ENCODE measurements at places on chromosomes 4 and X.

DNA sequence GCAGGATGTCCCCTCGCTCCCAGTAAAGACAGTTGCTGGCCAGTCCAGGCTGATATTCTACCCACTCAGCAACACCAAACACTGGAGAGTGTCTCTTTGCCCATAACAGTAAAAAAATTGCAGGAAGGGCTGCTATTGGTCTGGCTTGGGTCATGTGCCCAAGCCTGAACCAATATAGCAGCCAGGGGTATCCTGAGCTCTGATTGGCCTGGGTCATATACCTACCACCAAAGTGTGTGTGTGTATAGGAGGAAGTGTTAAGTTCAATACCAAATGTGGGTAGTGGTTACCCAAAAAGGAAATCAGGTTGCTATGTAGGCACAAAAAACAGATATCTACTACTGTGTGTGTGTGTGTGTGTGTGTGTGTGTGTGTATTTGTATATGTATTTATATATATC is 373.2 kb downstream of the BCOR start:
- DNase-seq = no peak

- no peak for DNase-seq
Measured at GRCh38 chr4:120156120-120156718, 89.6 kb upstream of the MAD2L1 start.

GRCh38 chr4:185672151-185672550 is 136.8 kb upstream of the PDLIM3 start:
- DNase-seq = no peak

DNA sequence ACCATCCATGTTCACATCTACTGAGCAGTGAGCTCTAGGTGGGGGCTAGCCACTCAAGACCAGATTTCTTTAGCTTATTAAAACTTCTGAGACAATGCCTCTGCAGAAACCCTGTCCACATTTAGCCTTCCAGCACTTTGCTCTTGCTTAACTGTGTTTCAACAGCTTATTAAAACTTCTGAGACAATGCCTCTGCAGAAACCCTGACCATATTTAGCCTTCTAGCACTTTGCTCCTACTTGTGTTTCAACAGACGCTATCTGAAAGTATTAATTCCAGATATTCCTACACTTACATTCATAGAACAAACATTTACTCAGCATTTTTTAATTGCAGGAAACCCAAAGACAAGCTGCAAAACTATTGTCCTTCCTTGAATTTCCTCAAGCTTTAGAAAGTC is 91.9 kb downstream of the SEL1L3 start:
- no peak for DNase-seq

- no peak for DNase-seq
Measured at GRCh38 chrX:143240658-143241057, 214.9 kb downstream of the SPANXN4 start.

DNA sequence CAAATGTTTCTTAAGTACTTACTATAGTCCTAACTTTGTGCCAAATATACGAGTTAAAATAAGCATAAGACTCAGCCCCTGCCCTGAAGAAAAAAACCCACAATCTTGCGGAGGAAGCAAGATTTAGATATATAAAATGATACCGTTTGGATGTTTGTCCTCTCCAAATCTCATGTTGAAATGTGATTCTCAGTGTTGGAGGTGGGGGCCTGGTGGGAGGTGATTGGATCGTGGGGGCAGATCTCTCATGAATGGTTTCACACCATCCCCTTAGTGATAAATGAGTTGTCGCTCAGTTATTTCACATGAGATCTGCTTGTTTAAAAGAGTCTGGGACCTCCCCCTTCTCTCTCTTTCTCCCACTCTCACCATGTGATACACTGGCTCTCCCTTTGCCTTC is 28.7 kb downstream of the EFHC2 start:
- no peak for DNase-seq

DNA sequence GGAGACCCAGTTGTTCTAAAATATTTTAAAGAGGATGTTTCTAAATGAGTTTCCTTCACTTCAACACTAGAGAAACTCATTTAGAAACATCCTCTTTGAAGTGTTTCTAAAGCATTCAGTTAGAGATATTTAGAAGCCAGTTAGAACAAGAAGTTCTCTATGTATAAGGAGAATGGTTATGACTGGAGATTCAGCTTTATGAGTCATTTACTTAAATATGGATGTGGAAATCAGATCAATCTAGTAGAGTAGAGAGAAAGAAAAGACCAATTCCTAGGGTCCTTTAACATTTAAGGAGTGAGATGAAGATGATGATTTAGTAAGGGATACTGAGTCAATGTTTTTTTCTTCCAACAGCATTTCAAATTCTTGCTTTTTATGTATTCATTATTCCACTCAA is 234.1 kb downstream of the GRXCR1 start:
- no peak for DNase-seq

DNA sequence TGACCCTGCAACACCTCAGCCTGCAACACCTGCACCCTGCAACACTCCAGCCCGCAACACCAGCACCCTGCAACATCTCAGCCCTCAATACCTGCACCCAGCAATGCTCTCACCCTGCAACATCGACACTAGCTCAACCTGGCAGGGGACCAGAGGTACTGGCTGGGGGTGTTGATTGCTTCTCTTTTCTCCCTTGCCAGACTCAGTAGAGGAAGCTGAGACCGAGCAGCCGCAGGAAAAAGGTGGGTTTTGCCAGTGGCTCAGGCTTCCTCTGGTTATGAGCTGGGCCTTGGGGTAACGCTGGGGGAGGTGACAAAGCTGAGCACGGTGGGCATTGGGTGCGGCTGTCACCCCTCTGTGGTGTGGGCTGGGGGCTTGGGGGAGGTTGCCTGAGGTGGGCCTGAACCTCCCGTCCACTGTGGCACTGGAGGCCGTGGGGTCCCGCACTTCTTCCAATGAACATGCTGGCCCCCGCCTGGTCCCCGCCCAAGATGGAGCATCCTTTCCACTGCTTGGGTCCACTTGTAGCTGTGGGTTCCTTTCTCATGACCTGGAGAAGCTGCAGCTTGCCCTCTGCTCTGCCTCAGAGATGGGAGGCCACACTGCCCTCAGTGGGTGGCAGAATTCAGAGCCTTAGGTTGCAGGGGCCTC is 26.0 kb downstream of the SH3TC1 start:
- no peak for DNase-seq

DNA sequence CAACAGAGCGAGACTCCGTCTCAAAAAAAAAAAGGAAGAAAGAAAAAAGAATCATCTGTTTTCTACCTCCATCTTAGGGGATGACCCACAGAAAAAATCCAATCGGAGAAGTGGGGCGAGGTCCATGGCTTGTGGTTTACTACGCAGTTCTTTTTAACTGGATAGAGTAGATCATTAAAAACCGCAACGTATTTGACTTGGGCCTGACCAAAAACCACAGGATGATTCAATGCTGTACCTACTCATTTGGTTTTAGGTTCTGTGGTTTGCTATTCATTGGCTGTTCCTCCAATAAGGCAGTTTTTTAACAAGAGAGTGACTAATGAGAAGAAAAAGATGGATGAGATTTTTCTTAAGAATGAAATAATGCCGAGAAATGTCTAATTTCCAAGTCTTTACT is 83.7 kb downstream of the FREM3 start:
- DNase-seq = no peak

DNA sequence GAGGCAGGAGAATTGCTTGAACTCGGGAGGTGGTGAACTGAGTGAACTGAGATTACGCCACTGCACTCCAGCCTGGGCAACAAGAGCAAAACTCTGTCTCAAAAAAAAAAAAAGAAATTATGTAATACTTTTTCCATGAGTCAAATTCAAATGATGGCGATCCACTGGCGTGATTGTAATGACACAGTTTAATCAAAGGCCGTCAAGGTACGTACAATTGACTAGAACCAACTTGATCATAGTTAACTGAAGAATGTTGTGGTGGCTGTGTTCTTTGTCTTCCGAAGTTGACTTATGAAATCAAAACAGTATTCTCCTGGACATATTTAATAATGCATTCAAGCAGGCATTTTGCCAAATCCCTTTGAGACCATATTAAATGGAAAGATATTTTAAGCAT is 318.6 kb upstream of the FAT1 start:
- no peak for DNase-seq

GRCh38 chr4:126361287-126361686 is 1046.5 kb downstream of the FAT4 start:
- DNase-seq = no peak

DNA sequence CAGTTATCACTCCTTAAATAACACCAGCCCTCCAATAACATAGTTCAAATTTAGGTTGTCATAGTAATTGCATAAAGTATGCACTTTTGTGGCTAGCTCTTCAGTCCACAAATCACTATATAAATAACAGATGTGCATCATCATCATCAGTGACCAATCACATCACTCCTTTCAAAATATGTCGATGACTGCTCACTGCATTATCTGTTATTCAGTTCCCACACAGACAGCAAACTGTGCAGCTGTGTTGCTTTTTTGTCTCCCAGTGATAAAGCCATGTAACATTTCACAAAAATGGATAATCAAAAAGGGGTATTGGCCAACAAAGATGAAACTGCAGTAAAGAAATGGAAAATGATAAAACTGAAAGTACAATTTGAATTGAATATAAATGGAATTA is 205.4 kb downstream of the DCLK2 start:
- DNase-seq = no peak

DNA sequence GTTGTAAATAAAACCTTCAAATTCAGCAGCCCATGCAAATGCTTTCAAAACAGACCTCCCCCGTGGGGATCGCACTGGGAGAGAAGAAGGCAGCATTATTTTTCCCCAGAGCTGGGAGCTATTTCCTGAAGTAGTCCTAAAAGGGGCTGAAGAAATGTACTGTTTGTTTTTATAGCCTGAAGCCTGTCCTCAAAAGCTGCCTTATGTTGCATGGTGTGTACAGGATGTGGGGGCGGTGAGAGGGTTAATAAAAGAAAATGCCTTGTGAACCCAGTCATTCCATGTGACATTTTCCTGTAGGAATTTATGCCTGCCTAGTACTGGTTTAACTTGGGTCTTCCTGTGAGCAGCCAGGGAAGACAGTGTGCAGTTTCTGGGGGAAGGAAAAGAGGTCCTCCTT is 144.1 kb downstream of the SOWAHB start:
- DNase-seq = no peak

- no peak for DNase-seq
Measured at GRCh38 chr4:1109898-1110506, 3.4 kb downstream of the RNF212 start.

GRCh38 chr4:100695039-100695654 is 177.3 kb upstream of the EMCN start:
- DNase-seq = no peak

- DNase-seq = no peak
Measured at GRCh38 chr4:6200922-6201362, 593 bp upstream of the JAKMIP1 start.

- DNase-seq = no peak
Measured at GRCh38 chrX:46653482-46653881, 79.9 kb downstream of the CHST7 start.

GRCh38 chr4:183546376-183546775 is 41.5 kb downstream of the ING2 start:
- DNase-seq = no peak

GRCh38 chr4:137640838-137641158 is 108.5 kb upstream of the PCDH18 start:
- DNase-seq = no peak

- no peak for DNase-seq
Measured at GRCh38 chr4:148866666-148867065, 424.5 kb upstream of the NR3C2 start.
